Cardiac fibroblast (primary cell): ENCODE measurements at places on chromosomes 7 and 10.

- DNase-seq, result no peak
Measured at GRCh38 chr7:2720024-2720423, 32.0 kb downstream of the AMZ1 start.

- no peak for DNase-seq
Measured at GRCh38 chr7:120949393-120949911, 1.1 kb upstream of the ING3 start.

- DNase-seq, result peak; percentile 62
Measured at GRCh38 chr10:17431871-17432311, 22.5 kb downstream of the ST8SIA6 start.

GRCh38 chr10:51270936-51271530, 196.7 kb downstream of the PRKG1 start:
- no peak for DNase-seq

DNA sequence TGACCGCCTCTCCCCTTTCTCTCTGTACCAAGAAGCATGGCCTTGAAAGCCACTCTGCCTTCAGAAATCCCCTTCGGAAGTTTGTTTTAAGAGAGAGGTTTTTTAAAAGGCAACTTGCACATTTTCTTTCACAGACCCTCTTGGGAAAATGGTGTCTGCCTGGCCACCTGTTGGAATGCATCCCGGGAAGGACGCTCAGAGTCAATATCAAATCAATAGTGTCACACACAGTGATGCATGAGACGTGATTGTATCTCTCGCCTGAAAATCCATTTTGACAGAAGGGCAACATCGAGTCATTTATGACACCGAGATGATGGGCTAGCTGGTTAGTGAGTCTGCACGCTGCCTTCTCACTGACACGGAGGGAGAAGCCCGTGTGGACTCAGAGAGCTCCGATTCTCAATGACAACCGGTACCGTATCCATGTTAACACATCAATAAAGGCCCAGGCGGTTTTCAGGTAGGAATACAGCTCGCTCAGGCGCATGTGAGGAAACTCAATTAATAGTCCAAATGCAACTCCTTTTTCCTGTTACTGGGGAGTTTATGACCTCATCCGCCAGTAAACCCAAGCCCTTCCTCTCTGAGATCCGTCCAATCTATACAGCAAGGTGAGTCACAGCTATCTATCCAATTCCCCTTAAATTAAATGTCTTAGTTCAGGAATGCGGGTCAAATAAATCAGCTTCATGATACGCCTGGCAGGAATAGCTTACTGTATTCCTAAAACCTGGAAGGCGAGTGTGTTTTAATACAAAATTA, 621.5 kb upstream of the MKI67 start:
- DNase-seq, result no peak

DNA sequence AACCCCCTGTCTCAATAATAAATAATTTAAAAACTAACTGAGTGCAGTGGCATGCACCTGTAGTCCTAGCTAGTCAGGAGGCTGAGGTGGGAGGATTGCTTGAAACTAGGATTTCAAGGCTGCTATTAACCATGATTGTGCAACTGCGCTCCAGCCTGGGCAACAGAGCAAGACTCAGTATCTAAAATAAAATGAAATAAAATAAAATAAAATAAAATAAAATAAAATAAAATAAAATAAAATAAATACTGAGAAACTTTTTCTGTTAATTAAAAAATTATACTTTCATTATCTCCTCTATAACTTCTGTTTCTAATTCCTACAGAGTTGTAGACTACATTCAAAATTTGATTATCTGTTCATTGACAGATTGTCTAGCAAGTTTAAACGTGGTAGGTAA, 999.4 kb downstream of the ANKRD7 start:
- no peak for DNase-seq

GRCh38 chr7:49791088-49791741, 17.8 kb downstream of the VWC2 start:
- DNase-seq, result no peak

DNA sequence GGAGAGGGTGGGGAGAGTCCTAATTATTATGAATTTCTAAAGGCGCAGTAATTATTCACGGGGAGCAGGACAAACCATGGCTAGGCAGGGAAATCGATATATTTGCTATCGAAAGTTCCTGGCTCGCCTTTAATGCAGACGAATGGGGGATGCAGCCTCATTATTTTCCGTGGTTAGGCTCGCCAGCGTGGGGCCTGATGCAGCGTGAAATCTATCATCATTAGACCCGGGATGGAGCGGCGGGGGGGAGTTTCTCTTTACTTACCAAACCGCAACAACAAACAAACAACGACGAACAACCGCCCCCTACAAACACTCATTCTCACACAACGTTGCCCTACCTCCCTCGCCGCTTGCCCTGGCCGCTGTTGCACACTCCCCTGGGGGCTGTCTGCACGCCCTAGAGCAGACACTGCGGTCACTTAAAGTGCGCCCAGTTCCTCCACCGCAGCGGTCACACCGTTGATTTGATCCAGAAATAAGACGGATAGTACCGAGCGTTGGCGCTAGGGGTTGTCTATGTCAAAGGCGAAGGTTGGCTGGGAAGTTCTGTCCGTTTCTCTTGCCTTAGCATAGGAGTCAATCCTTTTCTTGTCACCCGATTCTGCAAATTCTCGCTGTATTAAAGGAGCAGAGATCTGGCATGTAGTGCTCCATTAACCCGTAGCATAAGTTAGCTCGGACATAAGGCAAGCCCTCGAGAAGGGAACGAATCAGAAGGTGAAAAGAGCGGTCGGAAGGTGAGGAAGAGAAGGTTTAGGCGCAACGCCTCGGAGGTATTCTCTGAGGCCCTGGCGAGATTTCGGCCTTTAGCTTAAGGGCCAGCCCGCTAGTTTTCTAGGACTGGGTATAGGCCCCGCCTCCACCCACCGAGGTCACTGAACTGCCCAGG, 10.4 kb downstream of the NXPH1 start:
- DNase-seq, result peak; percentile 4

- peak; percentile 98 for DNase-seq
Measured at GRCh38 chr10:10872035-10872673, 145.5 kb upstream of the CELF2 start.

DNA sequence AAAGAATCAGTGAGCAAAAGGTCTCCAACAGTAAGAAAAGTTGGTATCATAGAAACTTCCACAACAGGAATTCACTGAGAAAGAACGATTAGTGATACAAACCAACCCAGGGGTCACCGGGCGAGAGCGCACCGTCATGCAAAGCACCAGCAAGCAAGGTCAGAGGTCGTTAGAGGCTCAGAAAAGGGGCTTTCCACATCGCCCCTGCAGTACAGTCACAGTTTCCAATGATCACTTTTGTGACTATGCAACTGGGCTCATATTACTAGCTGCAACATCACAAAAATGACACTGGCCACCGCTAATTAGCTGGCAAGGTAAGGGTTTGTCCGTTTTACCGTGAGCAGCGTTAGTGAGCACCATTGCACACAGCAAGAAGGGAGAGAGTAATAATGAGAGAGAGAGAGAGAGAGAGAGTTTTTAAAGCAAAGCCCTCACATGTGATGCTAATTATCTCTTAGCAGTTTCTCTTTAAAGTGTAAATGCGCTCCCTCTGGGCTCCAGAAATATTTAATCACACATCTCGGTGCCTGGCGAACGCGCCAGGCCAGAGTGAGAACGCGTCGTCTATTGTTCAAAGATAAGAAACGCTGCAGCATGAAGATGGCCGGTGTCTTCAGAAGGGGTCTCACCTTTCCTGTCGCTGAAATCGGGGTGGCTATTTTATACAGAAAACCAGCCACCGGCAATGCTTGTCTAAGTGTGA, 237.5 kb downstream of the DNAJB6 start:
- DNase-seq, result no peak

GRCh38 chr7:30331338-30331737, 46.9 kb downstream of the ZNRF2 start:
- peak; percentile 57 for DNase-seq

DNA sequence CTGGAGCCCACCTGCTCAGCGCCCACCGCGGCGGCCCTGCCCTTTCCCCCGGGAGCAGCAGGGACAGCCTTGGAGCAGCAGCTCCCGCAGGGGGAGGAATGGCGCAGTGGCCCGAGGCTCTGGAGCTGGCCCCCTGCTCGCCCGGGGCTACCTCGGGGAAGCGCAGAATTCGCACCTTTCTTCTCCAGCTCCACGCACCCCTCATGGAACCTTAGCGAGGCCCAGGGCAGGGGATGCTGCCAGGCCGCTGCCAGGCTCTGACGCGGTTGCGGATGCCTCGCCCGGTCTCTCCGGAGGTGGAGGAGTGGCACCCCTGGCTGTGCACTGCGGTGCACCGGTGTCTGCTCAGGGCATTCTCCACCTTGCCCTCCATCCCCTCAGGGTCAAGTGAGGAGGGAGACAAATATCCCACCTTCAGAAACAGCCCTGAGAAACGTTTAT, 84.9 kb upstream of the MKI67 start:
- no peak for DNase-seq

- no peak for DNase-seq
Measured at GRCh38 chr7:103560136-103560535, 114.1 kb upstream of the SLC26A5 start.

DNA sequence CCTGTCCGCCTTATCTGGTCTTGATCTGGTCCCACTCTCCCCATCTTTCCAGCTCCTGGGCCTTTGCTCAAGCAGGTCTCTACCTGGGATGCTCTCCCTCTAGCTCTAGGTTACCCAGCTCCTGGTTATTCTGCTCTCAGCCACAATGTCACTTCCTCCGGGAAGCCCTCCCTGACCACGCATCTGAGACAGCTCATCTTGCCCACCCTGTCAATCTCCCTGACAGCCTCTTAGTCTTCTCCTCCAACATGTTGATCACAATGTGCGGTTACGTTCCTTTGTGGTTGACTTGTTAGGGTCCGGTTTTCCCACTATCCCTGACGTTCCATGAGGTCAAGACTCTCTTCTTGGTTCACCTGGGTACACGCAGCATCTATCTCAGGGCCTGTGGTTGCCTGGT, 55.6 kb downstream of the GOLGA7B start:
- DNase-seq, result no peak

DNA sequence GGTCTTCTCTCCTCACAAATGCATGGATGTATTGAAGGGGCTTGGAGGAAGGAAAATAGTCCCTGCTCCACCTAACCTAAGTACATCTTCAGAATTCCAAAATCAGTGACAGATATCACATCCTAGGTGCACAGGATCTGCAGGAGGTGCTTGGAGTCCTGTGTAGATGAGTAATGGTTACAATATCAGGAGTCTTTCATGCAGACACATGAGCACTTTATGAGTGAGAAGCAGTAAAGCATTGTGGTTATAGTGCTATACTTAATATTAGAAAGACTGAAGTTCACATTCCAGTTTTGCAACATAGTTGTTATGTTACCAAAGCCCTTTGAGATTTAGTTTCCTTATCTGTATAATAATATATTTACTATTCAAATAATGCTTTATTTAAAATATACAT, 516.7 kb downstream of the NEBL start:
- no peak for DNase-seq

DNA sequence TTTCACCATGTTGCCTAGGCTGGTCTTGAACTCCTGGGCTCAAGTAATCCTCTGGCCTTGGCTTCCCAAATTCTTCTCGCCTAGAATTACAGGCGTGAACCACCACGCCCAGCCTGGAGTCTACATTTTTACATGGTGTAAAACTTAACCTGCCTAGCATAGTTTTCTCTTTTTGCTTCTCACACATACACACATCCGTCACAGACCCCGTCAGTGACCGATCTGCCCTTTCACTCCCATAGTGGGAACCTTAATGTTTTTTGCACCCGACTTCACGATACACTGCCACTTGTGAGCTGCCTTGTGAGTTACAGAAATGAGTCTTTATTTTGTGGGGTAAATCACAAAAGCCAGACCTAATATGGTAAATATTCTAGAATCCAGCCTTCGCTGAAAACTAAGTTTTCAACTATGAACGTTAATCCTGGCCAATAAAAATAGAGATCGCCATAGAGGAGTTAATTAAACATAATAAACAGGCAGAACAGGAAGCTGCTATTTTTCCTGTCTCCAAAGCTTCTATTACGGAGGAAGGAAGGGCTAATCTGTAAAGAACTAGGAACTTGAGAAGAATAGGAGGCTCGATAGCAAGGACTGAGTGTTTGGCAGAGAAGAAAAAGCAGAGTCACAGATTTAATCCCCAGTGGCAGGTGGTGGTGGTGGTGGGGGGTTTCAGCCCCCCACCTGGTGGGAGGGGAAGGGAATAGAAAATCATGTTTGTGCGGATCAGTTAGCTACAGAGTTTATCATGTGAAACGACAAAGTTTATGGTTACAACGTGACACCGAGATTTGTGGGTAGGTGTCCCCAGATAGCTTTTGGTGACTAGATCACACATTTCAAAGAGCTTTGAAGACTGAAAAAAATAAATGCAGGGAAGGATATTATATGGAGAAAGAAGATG, 14.7 kb upstream of the FAM171A1 start:
- DNase-seq, result no peak

GRCh38 chr7:51067757-51068156, 248.9 kb downstream of the COBL start:
- peak; percentile 85 for DNase-seq

DNA sequence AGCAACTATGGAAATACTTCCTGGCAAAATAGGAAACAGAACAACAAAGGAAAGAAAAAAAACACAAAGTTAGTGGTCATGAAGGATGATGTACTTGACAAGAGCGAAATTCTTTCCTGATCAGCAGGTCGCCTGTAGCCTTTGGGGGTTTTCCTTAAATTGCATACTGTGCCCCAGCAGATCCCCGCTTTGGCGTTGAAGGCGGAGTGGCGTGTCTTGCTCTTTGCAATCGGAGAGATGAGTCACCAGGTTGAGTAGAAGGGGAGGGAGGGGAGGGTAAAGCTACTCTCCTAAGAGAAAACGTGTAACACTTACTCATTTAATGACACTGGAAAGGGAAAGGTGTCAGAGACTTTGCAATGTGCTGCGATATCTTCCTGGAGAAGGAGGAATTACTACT, 587.2 kb downstream of the SORCS1 start:
- peak; percentile 37 for DNase-seq

GRCh38 chr10:110006358-110007160, 1.2 kb upstream of the ADD3 start:
- peak; percentile 86 for DNase-seq

GRCh38 chr10:106942035-106942662, 222.4 kb downstream of the SORCS1 start:
- DNase-seq, result no peak

DNA sequence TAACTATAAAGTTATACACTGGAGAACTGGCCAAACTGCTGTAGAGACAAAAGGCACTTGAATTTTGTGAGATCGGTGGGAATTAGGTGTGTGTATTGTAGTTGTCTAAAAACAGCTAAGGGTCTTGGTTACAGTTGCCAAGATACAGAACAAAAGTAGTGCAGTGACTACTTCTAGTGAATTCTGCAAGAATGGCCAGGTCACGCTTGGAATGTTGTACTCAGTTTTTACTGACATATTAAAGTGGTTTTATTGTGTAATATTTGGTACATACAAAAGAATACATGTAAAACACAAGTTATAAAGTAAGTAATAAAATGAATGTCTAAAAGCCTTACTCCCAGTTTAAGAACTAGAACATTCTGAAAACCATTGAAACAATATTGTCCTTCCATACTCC, 42.4 kb downstream of the PRPF18 start:
- DNase-seq, result no peak

GRCh38 chr7:158329686-158330085, 257.9 kb downstream of the PTPRN2 start:
- no peak for DNase-seq

DNA sequence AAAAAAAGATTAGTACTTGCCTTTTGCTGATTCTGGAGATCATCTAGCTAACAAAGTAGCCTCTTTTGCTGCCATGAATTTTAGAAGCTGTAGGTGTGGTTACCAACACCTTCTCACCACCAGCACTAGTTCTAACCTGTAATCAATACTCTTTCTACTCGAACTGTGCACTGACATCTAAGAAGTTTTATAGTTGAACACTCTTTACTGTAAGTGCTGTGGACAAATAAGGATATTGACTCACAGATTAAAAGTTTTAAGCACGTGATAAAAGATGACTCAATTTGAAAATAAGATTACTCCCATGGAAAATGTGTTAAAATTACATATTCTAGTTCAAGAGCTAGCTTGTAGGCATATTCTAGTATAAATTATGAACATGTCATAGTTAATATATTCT, 89.9 kb downstream of the REEP3 start:
- DNase-seq, result peak; percentile 53
